Stimulated activated CD4-positive, alpha-beta T cell treated with anti-CD3 and anti-CD28 coated beads, Interleukin-4, amount 100 ng/mL, for 24 hours (primary cell): ENCODE measurements at places on chromosomes 7 and 10.

DNA sequence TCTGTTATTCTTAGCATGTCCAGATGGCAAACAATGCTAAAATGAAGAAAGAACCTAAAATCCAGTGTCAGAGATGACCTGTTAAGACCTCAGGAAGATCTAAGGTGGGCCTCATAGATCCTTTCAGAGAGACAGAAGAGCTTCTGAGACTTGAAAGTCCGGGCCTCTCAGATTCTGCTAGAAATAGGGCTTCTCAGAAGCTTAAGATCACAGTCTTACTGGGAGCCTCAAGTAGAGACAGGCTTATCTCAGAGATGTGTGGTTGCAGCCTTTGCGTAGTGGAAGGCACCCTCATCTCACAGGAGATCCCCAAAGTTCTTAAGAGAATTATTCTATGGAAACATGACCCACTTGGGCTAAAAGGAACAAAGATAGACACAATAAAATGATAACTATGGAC lies 642.8 kb downstream of the TNS3 start:
- DNase-seq, result no peak

DNA sequence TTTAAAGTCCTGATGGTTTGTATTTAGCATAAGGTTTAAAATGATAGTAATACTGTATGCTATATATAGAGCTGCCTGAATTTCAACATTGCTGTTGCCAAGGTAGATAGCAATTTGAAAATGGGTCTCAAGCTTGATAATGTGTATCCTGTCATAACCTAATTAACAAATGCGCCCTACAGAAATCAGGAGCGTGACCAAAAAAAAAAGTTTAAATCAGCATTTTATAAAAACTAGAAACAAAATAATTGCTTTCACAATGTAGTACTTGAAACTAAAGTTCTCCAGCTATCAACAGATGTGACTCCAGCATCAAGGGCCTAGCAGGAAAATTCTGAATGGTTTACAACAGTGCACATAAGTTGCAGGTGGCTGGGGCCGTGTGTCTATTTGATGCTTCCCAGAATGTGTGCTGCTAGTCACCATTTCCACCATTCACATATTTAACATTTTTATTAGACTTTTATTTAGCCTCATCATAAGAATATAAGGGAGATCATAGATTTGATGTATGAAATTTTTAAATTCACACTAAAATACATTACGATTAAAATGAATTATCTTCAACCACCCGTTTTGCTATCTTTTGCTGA lies 14.1 kb downstream of the FXYD4 start:
- no peak for DNase-seq

- no peak for DNase-seq
Observed at GRCh38 chr7:2450198-2451107, 25.7 kb downstream of the GRIFIN start.

- no peak for DNase-seq
Observed at GRCh38 chr7:92133133-92133736, 1.0 kb downstream of the CYP51A1 start.

DNA sequence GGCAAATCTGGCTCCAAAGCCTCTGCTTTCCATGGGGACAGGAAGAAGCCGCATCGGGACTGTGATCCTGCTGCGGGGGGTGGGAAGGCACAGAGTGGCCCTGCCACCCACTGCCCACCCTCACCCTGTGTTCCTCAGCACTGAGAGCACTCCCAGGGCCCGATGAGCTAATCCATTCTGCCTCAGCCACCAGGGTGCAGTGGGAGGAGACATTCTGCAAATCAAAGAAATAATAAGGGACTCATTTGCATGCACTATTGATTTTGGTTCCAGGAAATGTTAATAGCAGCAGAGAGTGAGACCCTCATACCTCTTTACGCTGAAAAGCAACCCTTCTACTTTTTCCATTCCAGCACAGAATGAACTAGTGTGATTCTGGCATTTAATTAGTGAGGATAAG lies 572.8 kb downstream of the INHBA start:
- DNase-seq, result no peak

- no peak for DNase-seq
Observed at GRCh38 chr7:158097453-158098124, 490.0 kb downstream of the PTPRN2 start.
